ENCODE measurements at places on chromosomes 2 and 18.

GRCh38 chr2:203869223-203870042, 1.9 kb downstream of the CTLA4 start:
- DNase-seq = peak; percentile 85

- no peak for DNase-seq
Measured at GRCh38 chr2:223040527-223040926, 11.5 kb upstream of the KCNE4 start.

DNA sequence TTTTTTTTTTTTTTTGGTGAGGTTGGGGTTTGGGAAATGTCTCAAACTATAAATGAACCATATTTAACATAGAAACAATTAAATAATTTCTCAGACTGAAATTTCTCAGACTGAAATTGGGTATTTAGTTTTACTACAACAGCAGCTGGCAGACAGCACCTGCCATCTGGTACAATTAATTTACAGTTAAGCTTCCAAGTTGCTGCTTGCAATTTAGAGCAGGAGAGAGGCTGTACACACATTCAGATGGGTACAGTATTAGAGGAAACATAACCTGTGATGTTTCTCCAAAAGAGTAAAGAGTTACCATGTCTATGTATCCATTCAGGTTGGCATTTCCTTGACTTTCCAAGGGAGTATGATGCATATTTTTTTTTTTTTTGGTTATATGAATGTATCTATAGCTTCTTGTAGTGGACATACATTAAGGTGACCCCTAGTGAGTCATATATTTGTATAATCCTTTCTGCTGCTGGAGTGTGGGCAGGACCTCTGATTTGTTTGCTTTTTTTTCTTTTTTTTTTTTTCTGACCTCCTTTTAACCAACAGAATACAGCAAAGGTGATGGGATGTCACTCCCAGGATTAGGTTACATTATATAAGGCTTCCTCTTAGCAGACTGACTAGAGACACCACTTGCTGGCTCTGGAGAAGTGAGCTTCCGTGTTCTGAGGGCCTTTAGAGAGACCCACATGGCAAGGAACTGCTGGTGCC, 201.7 kb downstream of the PTH2R start:
- peak; percentile 57 for DNase-seq

- no peak for DNase-seq
Measured at GRCh38 chr2:138654146-138654545, 126.0 kb downstream of the NXPH2 start.

DNA sequence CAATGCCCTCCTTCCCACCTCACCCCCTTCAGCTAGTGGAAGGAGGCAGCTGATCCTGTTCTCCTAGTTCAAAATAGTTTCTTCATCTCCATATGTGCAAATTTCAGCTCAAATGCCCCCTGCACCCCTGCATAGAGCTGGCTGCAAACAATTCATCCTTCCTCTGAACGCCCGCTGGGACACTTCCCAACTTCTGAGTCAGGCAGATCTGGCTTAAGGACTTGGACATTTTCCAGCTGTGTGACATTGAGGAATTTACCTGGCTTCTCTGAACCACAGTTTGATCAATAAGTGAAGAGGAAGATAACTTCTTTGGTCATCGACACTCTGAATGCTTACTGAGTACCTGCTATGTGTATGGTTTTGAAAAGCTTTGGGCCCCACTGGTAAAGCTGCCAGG, 23.5 kb downstream of the PTGR3 start:
- no peak for DNase-seq

- DNase-seq = no peak
Measured at GRCh38 chr2:190458352-190459107, 50.4 kb downstream of the MFSD6 start.

GRCh38 chr18:58010265-58010664, 33.8 kb upstream of the NEDD4L start:
- DNase-seq = no peak

DNA sequence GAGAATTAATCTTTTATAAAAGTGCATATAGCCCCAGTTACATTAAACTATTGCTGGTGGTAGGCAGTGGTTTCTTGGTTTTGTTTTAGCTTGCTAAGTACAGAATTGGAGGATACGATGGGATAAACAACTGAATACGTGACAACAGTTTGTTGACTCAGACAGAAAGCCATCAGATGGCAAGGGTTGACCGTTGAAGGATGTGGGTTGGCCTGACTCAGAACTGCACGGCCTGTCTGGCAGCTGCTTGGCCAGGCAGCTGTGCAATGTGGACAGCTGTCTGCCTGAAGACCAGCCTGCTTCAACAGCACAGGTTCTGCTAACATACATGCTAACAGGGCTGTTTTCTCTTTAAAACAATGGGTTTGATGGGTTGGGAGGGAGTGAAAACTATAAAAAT, 46.6 kb downstream of the PRKRA start:
- DNase-seq = peak; percentile 18

DNA sequence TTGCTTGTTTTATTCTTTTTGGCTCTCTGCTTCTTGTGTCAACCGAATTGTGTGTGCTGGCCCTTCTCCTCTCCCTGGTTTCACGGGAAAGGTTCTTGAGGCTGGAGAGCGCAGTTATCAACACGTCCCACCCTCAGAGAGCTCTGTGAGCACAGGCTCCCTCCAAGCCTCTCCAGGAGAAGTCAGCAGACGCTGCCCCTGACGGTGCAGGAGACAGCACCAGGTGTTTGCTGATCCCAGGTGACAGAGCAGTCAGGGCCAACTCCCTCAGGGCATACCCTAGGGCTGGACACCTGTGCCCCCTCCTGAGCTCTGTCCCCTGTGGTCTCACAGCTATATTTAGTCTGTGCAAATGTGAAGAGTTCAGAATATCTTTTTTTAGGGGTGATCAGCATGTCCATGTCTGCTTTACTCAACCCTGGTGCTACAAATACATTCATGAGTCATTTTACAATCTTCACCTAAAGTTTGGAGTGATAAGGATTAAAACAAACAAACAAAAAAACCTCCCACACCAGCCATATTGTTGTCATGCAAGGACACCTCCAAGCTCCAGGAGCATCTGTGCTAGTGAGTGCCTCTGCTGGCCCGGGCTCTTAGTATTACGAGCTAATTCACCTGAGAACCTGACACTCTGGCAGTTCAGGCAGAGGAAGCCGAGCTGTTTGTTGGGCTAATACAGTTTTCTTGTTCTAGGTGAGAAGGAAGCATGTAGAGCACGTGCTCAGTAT, 65.9 kb upstream of the TMEM200C start:
- DNase-seq = peak; percentile 32

DNA sequence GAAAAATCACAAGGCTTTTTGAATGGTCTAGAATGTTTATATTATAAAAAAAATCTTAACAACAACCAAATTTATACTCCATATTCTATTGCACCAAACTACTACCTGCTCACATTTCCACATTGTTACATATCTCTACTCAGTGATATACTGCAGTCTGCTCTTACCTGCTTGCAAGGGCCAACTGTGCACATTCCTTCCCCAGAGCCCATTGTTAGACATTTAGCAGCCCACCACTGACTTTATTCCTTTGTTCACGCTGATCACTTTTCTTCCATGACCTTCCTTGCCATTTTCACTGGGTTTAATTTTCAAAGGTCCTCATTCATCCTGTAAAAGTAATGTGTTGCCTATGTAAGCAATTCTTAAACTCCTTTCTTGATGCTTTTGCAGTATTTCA, 109.7 kb upstream of the KCNJ3 start:
- DNase-seq = no peak

DNA sequence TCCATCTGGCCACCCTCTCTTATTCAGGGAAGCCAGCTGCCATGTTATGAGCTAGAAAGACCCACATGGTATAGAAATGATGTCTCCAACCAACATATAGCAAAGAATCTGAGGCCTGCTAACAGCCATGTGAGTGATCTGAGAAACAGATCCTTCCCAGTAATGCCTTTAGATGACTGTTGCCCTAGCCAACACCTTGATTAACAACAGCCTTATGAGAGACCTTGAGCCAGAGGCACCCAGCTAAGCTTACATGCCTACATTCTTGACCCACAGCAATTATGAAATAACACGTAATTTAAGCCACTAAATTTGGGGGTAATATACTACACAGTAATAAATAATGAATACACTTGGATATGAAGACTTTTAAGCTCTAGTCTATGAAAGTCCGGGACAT, 13.0 kb downstream of the KANSL1L start:
- no peak for DNase-seq

DNA sequence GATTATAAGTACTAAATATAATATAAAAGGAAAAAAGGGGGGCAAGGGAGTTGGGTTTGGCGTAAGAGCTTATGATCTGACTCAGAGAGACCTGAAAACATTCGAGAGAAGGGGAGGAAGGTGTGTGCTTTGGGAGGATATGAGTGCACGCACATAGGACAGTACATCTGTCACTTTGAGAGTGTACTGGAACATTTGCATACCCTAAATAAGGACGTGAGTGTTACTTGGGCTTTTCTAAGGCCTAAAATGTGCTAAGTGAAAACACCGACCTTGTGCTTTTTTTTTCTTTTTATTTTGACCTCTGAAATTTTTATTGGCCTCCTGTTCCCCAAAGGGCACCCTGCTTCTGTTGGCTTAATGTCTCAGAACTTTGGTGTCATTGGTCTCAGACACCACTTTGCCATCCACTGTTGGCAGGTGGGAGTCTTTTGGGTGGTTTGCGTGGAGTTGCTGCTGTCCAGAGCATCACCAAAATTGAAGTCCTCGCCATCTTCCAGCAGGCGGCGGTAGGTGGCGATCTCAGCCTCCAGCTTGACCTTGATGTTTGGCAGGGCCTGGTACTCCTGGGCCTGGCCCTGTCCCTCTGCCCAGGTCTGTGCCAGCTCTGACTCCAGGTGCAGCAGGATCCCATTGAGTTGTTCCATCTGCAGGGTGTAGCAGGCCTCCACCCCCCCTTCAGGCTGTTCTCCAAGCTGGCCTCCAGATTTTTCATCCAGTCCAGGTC, 57.7 kb downstream of the CD28 start:
- DNase-seq = no peak

DNA sequence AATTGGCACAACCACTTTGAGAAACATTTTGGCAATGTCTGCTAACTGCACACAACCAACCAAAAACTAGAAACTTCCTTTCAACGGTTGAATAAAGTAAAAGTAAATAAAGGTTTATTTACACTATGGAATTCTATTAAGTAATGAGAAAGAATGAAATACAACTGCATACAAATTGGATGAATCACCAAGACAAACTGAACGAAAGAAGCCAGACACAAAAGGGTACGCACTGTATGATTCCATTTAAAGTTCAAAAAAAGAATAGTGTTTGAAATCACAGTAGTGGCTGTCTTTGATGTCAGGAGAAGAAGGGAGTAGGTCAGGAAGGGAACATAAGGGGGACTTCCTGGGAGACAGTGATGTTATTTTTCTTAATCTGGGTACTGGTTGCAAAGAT, 46.5 kb upstream of the SULT1C3 start:
- no peak for DNase-seq

DNA sequence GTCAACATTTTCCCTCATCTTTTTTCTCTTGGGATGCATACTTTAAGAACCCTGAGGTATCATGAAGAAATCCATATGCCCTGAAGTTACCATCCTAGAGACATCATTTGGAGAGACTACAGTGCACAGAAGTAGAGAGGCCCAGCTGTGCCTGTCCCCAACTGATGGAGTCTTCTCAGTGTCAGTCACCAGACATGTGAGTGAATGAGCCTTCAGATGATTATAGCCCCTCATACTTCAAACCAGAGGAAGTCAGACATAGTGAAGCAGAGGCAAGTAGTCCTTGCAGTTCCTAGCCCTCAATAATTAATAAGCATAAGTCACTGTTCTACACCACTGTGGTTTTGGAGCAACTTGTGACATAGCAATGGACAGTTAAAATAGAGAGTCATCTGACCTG, 194.4 kb upstream of the ITGA4 start:
- DNase-seq = no peak

- DNase-seq = no peak
Measured at GRCh38 chr2:63009490-63009889, 41.1 kb upstream of the OTX1 start.

DNA sequence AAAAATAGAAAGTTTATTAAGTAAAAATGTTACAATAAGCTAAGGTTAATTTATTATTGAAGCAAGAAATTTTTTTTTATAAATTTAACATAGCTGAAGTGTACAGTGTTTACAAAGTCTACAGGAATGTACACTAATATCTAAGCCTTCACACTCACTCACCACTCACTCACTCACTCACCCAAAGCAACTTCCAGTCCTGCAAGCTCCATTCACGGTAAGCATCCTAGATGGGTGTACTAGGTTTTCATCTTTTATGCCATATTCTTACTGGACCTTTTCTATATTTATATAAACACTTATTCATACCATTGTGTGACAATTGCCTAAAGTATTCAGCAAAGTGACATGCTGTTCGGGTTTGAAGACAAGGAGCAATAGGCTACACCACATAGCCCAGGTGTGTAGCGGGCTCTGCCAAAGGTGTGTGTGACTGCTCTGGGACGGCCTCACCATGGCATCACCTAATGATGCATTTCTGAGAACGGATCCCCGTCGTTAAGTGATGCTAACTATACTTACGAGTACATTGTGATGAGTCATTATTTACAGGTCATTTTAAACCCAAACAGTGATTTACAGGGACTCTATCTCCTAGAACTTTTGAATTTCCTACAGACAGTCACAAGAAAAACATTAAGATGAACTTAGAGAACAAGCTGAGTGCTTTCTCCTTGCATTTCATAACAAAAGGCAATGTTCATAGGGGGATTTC, 76.3 kb upstream of the ID2 start:
- peak; percentile 8 for DNase-seq
